Tibial nerve (tissue), 4 donors: ENCODE measurements at places on chromosomes 11 and 22.

DNA sequence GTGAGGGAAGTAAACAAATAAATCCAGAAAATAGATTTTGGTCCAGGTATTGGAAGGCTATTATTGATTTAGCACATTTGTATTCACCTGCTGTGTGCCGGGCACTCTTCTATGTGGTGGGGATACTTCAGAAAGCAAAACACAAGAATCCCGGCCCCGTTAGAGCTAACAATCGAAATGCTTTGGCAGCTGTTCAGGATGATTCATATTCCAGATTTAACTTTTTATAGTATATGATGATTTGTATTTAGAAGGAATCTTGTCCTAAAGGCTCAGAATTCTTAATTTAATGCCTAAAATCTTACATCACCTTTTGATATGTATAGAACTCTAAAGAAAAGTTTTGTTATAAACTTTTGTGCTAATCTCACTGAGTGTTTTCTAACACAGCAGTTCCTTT, 28.0 kb downstream of the ZC3H12C start:
- no peaks in the 10 kb centered on the region for H3K27me3 ChIP-seq
- no peaks in the 10 kb centered on the region for H3K36me3 ChIP-seq
- no peak for DNase-seq
- H3K27ac ChIP-seq: no peak overlapping the region

DNA sequence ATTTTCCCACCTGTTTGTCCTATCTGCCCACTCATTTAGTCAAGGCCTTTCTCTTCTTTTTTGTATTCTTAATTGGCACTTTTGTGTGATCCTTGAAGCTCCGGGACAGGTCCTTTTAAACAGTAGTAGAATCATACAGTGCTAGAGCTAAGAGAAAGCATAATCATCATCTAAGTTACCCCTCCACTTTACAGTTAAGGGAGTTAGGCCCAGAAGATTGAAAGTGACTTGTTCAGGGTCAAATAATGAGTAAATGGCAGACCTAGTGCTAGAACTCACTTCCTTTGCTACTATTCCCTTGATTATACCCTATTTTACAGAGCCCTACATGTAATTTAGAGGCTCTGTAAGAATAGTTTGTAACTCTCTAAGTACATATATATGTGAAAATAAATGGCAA, 2.5 kb downstream of the USP47 start:
- peak overlapping the region; percentile 98 for H3K27ac ChIP-seq
- peaks cover 28% of the 10 kb centered on the region for H3K4me1 ChIP-seq
- H3K4me3 ChIP-seq: peak overlapping the region; percentile 69
- no peak for DNase-seq
- no peaks in the 10 kb centered on the region for H3K36me3 ChIP-seq

DNA sequence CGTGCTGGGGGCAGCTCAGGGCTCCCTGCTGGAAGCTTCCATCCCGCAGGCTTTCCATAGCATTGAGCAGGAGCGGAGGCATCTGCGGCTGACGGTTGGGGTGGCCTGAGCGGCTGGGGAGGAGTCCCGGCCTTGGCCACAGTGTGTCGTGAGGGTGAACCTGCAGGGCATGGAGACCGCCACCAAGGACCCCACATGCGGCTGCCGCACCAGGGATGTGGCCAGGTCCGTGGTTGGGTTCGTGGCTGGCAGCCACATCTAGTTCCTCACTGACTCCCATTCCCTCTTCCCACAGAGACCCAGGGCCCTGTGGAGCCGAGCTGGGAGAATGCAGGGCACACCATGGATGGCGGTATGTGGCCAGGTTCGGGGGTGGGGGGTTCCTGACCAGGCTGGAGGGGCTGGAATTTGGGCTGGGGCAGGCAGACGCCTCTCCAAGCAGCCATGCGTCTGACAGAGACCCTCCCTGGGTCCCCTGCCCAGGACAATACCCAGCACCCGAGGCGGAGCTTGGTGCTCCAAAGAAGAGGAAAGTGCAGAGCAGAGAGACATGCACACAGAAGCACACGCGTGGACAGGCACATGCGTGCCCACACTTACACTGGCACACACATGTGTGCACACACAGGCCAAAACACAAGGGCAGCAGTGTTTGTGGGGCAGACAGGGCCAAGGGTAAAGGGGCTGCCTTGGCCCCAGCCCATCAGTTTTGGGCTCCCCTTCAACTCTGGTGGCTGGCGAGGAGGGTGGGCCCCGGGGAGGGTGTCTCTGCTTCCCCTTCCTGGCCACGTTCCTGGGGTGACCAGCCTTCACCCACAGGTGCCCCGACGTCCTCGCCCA, 2.7 kb downstream of the MUC5B start:
- no peak overlapping the region for H3K4me3 ChIP-seq
- no peaks in the 10 kb centered on the region for H3K36me3 ChIP-seq
- no peak for DNase-seq
- peak overlapping the region; percentile 68 for H3K27ac ChIP-seq

- H3K36me3 ChIP-seq: no peaks in the 10 kb centered on the region
- H3K27me3 ChIP-seq: peaks cover 5% of the 10 kb centered on the region
- no peak overlapping the region for H3K27ac ChIP-seq
- H3K4me1 ChIP-seq: peaks cover 6% of the 10 kb centered on the region
Observed at GRCh38 chr11:121235057-121235456, 57.5 kb upstream of the SC5D start.

GRCh38 chr11:8006349-8006977, 19.3 kb downstream of the EIF3F start:
- no peak overlapping the region for H3K27ac ChIP-seq
- H3K27me3 ChIP-seq: no peaks in the 10 kb centered on the region
- H3K4me3 ChIP-seq: no peak overlapping the region

GRCh38 chr11:67614730-67615714, 8.3 kb downstream of the NDUFV1 start:
- peaks cover 20% of the 10 kb centered on the region for H3K4me1 ChIP-seq
- no peak overlapping the region for H3K4me3 ChIP-seq
- H3K27me3 ChIP-seq: no peaks in the 10 kb centered on the region
- H3K27ac ChIP-seq: peak overlapping the region; percentile 81
- peaks cover 36% of the 10 kb centered on the region for H3K36me3 ChIP-seq

DNA sequence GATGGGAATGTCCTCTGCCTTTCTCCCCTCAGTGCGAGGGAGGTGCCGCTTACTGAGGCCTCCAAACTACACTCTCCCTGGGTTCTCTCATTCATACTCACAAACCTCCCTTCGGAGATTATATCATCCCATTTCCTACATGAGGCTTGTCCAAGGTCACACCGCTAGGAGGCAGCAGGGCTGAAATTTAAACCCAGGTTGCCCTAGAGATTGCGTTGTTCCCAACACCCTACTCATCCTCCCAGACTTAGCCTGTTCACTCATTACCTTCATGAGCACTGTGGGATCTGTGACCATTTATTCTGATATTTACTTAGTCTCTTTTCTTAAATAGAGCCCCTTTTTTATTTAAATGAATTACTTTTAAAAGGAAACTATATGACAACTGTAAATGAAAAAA, 31.1 kb downstream of the SDHAF2 start:
- no peak overlapping the region for H3K4me3 ChIP-seq
- DNase-seq: no peak
- H3K36me3 ChIP-seq: no peaks in the 10 kb centered on the region
- peaks cover 12% of the 10 kb centered on the region for H3K4me1 ChIP-seq
- no peaks in the 10 kb centered on the region for H3K27me3 ChIP-seq
- no peak overlapping the region for H3K27ac ChIP-seq

DNA sequence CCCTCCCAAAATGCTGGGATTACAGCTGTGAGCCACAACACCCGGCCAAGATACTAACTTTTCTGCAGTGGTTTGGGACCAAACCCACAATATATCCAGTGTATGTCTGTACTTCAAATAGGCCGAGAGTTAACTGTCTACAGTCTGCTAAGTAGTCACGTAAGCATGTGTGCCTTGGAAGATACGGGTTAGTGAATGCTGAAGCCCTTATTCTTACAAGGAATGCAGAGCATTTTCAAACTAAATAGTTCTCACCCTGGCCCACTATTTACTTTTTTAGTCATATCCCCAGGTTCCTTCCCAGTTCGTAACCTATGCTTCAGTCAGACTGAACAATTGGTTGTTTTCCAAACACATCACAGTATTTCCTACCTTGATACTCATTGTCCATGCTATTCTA, 176.0 kb downstream of the WNT11 start:
- H3K4me1 ChIP-seq: no peaks in the 10 kb centered on the region
- no peaks in the 10 kb centered on the region for H3K27me3 ChIP-seq
- peaks cover 9% of the 10 kb centered on the region for H3K36me3 ChIP-seq

DNA sequence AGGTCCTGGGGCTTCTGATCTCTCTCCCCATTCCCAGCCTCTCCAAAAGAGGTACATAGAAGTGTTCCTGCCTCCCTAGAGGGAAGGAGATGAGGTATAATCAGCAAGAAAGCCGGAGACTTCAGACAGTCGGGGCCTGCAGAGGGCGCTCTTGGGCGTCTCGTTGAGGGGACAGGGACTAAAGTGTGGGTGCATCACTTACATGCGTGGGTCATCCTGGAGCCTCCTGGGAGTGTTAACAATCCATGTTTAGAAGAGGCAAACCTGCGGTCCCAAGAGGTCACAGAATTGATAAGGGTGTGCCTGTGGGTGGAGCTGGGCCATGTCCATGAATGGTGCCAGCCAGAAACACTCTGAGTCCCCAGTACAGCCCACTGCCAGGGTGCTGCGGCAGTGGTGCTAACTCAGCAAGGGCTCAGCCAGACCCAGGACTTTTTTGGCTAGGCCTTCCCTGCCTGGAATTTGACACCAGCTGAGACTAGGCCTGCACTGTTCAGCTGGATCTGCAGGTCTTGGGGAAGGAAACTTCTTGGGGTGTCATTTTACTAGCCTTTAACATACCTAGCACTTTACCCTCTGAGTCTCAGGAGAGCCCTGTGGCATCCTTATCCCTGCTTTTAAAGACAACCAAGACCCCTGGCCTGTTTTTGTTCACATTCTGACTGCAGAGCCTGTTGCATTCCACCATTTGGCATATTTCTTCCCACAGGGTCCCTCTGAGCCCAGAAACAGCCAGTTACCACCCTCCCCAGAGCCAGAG, 5.5 kb downstream of the YDJC start:
- H3K27me3 ChIP-seq: no peaks in the 10 kb centered on the region
- no peak for DNase-seq
- peaks cover 15% of the 10 kb centered on the region for H3K36me3 ChIP-seq
- peak overlapping the region; percentile 29 for H3K27ac ChIP-seq
- H3K4me1 ChIP-seq: peaks cover 94% of the 10 kb centered on the region
- H3K4me3 ChIP-seq: no peak overlapping the region

GRCh38 chr22:39349506-39349966, 255 bp upstream of the SYNGR1 start:
- DNase-seq: no peak
- H3K27me3 ChIP-seq: no peaks in the 10 kb centered on the region
- H3K4me3 ChIP-seq: peak overlapping the region; percentile 59
- no peaks in the 10 kb centered on the region for H3K36me3 ChIP-seq
- H3K27ac ChIP-seq: peak overlapping the region; percentile 72

- peaks cover 33% of the 10 kb centered on the region for H3K36me3 ChIP-seq
- H3K4me1 ChIP-seq: no peaks in the 10 kb centered on the region
- peak overlapping the region; percentile 69 for H3K27ac ChIP-seq
- no peaks in the 10 kb centered on the region for H3K27me3 ChIP-seq
Observed at GRCh38 chr11:86558207-86558606, 114.2 kb downstream of the ME3 start.

- H3K36me3 ChIP-seq: no peaks in the 10 kb centered on the region
- peaks cover 3% of the 10 kb centered on the region for H3K4me1 ChIP-seq
- no peak for DNase-seq
- no peaks in the 10 kb centered on the region for H3K27me3 ChIP-seq
Observed at GRCh38 chr22:46259374-46259773, 3.8 kb downstream of the PKDREJ start.

DNA sequence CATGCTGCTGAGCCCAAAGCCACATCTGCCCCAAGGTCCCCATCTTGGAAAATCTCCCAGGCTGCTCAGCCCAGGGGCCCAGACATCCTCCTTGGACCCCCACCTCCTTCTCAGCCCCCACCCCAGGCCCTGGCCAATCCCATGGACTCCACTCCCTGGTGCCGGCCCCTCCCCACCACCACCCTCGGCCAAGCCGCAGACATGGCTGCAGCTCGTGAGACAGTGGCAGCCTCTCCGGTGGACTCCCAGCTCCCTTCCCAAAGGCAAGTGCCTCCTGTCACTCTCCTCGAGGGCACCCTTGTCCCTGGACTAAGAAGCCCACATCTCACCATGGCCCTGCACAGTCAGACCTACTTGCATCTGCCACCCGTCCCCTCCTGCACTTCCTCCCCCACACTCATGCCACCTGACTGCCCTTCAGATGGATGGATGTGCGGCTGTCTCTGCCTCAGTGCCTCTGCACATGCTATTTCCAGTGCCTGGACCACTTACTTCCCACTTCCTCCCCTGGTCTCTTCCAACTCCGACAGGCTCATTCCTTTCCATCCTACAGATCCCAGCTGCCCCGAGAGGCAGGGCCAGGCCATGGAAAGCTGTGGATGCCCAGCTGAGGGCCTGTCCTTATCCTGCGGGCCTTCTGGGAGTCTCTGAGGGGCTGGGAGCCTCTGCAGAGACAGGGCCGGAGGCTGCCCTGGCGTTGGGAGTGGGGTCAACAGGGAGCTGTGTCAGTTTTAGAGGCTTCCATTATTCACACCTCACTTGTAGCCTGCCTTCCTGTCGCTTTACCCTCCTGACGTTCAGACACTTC, 25.5 kb upstream of the RFPL3 start:
- H3K27ac ChIP-seq: no peak overlapping the region
- no peaks in the 10 kb centered on the region for H3K27me3 ChIP-seq
- H3K36me3 ChIP-seq: no peaks in the 10 kb centered on the region
- no peak overlapping the region for H3K4me3 ChIP-seq
- peaks cover 17% of the 10 kb centered on the region for H3K4me1 ChIP-seq
- DNase-seq: no peak

DNA sequence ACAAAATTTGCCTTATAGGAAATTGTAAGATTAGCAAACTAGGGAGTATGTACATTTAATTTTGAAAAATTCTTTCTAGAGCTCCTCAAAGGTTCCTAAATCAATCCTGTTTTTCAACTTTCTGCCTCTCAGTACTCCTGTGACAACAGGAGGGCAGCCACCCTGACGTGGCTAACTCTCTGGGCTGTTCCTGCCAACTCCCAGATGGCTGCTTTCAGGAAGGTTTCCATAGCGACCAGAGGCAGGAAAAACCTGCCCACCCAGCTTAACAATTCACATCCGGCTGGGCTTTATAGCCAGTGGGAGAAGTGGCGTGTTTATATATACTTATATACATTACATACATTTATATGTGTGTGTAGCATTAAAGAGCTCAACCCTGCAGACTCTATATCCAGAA, 26.5 kb downstream of the SGSM3 start:
- H3K27ac ChIP-seq: no peak overlapping the region
- DNase-seq: no peak
- no peak overlapping the region for H3K4me3 ChIP-seq
- H3K36me3 ChIP-seq: peaks cover 17% of the 10 kb centered on the region
